ENCODE measurements at places on chromosomes 4 and X. TPM values are rescaled to one million over a fixed set of nuclear protein-coding genes. Genes with fewer than 3 reads are reported as not detected.
A peak's percentile ranks its signal among the peaks of the same experiment; 100 is the strongest.

DNA sequence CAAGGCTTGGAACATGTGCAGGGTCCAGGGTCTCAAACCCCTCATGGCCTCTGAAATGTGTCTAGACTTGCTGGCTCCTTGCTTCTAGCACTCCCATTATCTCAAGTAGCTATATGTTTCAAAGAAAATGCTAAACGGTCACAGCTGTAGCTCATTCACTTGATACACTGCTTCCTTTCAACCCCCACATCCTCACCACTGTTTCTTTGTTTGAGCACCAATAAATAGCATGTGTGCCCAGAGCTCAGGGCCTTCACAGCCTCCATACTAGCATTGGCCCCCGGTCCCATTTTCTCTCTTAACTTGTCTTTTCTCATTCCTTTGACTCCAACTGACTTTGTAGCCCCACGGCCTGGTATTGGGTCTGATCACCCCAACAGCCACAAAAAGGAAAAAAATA, 801.8 kb downstream of the STIM2 start:
- no peak for DNase-seq

GRCh38 chr4:25769251-25769650, 93.5 kb downstream of the SEL1L3 start:
- DNase-seq = no peak

- DNase-seq = peak; percentile 45
Measured at GRCh38 chr4:54227256-54228055, 1.6 kb upstream of the PDGFRA start.

DNA sequence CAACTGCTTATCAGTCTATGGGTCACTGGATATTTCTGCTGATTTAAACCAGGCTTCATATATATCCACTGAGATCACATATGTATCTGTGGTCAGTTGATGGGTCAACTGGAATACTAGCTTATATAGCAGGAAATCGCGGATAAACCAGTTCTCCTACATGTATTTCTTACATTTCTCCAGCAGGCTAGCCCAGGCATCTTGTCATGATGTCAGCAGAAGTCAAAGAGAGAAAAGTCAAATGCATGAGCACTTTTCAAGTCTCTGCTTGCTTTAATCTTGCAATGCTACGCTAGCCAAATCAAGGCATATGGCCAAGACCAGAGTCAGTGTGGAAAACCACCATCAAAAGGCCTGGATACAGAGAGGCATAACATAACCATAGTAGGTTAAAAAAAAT, 1008.8 kb upstream of the DIAPH2 start:
- no peak for DNase-seq

DNA sequence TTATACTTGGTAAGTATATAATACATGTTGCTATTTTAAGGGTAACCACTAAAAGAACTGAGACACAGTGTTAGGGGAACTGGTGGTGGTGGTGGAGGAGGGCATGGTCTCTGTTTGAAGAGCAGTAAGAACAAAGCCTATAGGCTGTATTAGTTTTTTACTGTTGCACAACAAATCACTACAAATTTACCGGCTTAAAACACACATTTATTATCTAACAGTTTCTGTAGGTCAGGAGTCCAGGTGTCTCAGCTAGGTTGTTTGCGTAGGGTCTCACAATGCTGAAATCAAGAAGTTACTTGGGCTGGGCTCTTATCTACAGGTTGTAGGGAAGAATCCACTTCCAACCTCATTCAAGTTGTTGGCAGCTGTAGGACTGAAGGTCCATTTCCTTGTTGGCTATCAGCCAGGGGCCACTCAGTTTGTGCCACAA, 52.6 kb downstream of the CASK start:
- DNase-seq = no peak

GRCh38 chrX:109954955-109955354, 48.0 kb upstream of the TMEM164 start:
- DNase-seq = no peak

DNA sequence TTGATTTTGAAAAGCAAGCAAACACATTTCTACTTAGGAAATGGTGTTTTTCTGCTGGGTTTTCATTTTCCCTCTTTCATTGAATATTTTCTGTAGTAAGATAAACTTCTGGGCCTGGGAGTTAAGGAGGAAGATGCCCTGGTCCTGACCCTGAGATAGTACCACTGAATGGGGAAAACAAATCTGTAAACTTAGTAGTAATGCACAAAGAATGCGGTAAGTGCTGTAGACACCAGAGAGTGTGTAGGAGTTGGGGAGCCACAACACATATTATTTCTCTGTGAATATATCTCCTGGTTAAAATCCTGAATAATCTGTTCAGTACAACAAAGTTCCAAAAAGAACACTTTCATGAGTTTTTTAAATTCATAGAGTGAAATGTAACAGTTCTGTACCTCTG, 178.3 kb downstream of the MAPK10 start:
- DNase-seq = no peak

GRCh38 chr4:42151568-42152506, 618 bp downstream of the BEND4 start:
- peak; percentile 23 for DNase-seq

DNA sequence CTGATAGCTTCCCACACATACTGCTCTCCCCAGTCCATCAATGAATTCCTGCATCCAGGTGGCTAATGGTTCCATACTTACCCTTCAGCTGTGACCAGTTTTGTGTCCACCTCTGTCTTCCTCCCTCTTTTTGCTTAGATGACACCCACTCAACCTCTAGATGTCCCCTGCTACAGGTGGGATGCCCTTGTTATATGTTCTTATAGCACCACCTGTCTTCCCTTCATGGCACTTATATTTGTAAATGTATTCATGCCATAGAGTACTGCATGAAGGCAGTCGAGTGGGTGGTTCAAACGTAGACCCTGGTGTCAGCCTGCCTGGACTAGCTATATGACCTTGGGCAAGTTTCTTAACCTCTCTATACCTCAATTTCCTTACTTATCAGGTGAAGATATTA, 6.5 kb upstream of the USP46 start:
- DNase-seq = no peak

DNA sequence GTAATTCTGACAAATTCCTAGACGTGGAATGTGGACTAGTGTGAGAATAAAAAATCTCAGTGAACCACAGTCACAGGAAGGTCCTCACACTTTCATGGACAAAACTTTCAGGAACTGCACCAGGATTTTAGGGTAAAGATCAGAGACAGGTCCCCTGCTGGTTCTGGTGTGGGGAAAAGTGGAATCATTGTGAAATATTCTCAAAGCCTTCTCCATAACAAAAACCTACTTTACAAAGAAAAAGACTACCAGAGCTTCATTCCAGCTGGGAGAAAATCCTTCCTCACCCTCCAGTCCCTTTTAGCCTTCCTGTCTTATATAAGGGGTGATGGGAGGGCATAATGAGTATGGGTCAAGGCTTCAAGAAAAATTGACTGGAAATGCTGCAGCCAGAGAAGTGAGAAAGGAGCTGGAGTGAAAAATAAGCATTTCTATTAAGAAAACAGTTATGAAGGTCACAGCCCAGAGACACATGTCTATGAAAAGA, 325.8 kb downstream of the ARAP2 start:
- DNase-seq = no peak

DNA sequence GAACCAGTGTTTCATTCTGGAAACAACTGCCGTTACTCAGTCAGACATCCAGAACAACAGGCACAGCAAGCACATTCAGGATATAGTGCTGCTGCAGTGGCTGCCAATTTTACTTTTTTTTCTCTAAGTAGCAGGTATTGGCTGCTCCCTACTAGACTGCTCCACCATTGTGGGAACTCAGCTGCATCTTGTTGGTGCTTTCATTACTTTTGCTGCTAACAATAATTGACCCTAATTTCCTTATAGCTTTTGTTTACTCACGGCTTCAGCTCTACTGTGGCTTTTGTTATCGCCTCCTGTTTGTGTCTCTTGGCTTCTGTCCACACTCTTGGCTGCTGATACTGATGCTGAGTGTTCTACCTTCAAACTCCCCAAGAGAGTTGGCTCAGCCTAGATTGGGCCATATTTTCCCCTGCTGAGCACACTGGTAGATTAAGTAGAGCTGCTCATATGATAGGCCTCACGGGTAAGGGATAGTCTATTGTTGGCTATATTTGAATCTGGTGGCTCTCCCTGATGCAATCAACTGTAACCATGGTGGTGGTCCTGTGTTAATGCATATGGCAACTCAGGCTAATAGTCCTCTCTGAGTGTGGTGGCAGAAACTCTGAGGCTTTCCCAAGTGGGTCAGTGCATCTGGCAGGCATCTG, 44.5 kb upstream of the IL2 start:
- DNase-seq = no peak

- no peak for DNase-seq
Measured at GRCh38 chr4:187798385-187798784, 197.2 kb upstream of the ZFP42 start.

- DNase-seq = no peak
Measured at GRCh38 chr4:61795998-61796397, 595.9 kb downstream of the ADGRL3 start.

- no peak for DNase-seq
Measured at GRCh38 chr4:31657859-31658570, 937.8 kb downstream of the PCDH7 start.

- DNase-seq = peak; percentile 21
Measured at GRCh38 chrX:37350034-37350365, 836 bp downstream of the PRRG1 start.

- no peak for DNase-seq
Measured at GRCh38 chr4:98352396-98352795, 91.2 kb downstream of the RAP1GDS1 start.

DNA sequence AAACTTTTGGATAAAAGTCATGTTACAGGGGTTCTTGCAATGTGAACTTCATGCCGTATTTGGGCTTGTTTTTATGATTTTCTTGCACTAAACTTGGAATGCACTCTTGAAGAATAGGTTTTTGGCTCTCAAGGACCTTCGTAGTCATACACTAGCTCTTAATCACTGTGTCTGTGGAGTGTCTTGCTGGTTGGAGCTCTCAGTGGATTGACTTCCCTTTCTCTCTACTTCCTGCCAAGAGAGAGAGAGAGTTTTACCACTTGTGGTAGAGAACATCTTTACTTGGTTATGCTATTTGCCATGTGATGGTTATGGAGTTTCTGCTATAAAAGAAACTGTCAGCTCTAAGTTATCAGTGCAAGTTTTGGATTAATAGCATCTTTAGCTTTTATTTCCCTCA, 112.4 kb downstream of the BMPR1B start:
- no peak for DNase-seq

DNA sequence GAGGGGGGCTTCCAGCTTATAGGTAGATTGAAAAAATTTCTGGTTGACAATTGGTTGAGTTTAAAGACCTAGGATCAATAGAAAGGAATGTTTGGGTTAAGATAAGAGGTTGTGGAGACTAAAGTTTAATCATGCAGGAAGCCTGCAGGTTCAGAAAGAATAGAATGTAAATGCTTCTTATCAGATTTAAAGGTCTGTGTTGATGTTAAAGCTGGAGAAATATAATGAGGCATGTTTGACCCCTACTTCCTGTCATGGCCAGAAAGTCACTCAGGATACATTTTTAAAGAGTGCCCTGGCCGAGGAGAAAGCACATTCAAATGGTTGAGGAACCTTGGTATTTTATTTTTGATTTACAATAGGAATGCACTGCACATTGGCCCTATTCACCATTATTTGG, 3.9 kb upstream of the RRAGB start:
- DNase-seq = no peak

- DNase-seq = no peak
Measured at GRCh38 chrX:6131287-6131686, 97.4 kb downstream of the NLGN4X start.

GRCh38 chr4:54189140-54189539, 40.0 kb upstream of the PDGFRA start:
- no peak for DNase-seq

MAGEA1 gene
- not detected for total RNA-seq

SLC6A8 gene
- total RNA-seq = 134 TPM

PRSS12 gene
- not detected for total RNA-seq

NPY5R gene
- total RNA-seq = 0.15 TPM

CD38 gene
- total RNA-seq = 6.9 TPM

TREX2 gene
- not detected for total RNA-seq

SLC6A14 gene
- not detected for total RNA-seq

ITM2A gene
- total RNA-seq = 106 TPM

MAGEA9B gene
- total RNA-seq = not detected

Measured in left cardiac atrium (tissue), 4 donors.